PC-3 (cell line): ENCODE measurements at places on chromosomes 3 and 15. TPM values are rescaled to one million over a fixed set of nuclear protein-coding genes. Genes with fewer than 3 reads are reported as not detected.
A peak's percentile ranks its signal among the peaks of the same experiment; 100 is the strongest.

GRCh38 chr3:84547971-84548970, 410.5 kb upstream of the CADM2 start:
- H3K27ac ChIP-seq = peak overlapping the region; percentile 43
- H3K4me1 ChIP-seq = 0 out of 2 replicates have a peak, but pooled peaks cover 7% of the 10 kb centered on the region
- peak overlapping the region; percentile 37; the same call in 1 of the 2 replicates for H3K4me3 ChIP-seq
- H3K36me3 ChIP-seq = no peaks in the 10 kb centered on the region
- no peaks in the 10 kb centered on the region for H3K27me3 ChIP-seq
- peak; percentile 66 for DNase-seq

ABI3BP gene
- total RNA-seq = 23.4 and 31.6 TPM in 2 replicates

GRCh38 chr3:47259114-47259513, 23.5 kb downstream of the KIF9 start:
- no peak overlapping the region for H3K4me3 ChIP-seq
- no peaks in the 10 kb centered on the region for H3K4me1 ChIP-seq
- H3K27me3 ChIP-seq = no peaks in the 10 kb centered on the region
- no peak overlapping the region for H3K27ac ChIP-seq
- no peaks in the 10 kb centered on the region for H3K36me3 ChIP-seq

DNA sequence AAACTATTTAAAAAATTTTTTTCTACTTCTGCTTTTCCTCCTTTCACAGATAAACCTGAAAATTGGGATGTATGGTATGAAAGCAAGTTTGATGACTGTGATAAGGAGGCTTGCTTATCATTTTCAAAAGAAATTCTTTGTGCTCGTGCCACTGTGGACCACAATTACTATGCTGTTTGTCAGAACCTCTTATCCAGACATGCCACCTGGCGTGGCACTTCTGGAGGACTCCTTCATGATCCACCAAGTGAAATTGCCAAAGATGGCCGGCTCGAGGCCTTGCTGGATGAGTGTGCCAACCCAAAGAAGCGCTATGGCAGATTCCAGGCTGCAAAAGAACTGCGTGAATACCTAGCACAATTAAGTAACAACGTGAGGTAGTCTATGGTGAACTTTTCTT, 17.8 kb downstream of the DIPK2A start:
- no peaks in the 10 kb centered on the region for H3K4me1 ChIP-seq
- no peak overlapping the region for H3K4me3 ChIP-seq
- DNase-seq = no peak
- no peaks in the 10 kb centered on the region for H3K27me3 ChIP-seq
- H3K27ac ChIP-seq = no peak overlapping the region

GRCh38 chr3:194284351-194284750, 66.8 kb downstream of the CPN2 start:
- H3K27me3 ChIP-seq = no peaks in the 10 kb centered on the region
- no peak overlapping the region for H3K27ac ChIP-seq
- H3K4me3 ChIP-seq = no peak overlapping the region
- peaks cover 6% of the 10 kb centered on the region; the same call in 1 of the 2 replicates for H3K4me1 ChIP-seq

- H3K27me3 ChIP-seq = no peaks in the 10 kb centered on the region
- no peak for DNase-seq
- no peak within 1 kb of the TSS for H3K27ac ChIP-seq
- H3K36me3 ChIP-seq = no peaks in the 10 kb centered on the region
- no peak within 1 kb of the TSS for H3K4me3 ChIP-seq
- H3K4me1 ChIP-seq = no peaks in the 10 kb centered on the region
Measured at GRCh38 chr3:126517291-126517951, at the start of gene UROC1. Gene UROC1, minus strand, starts transcription at chr3:126517773. Its CDS starts 54 bp downstream, at chr3:126517719.

DNA sequence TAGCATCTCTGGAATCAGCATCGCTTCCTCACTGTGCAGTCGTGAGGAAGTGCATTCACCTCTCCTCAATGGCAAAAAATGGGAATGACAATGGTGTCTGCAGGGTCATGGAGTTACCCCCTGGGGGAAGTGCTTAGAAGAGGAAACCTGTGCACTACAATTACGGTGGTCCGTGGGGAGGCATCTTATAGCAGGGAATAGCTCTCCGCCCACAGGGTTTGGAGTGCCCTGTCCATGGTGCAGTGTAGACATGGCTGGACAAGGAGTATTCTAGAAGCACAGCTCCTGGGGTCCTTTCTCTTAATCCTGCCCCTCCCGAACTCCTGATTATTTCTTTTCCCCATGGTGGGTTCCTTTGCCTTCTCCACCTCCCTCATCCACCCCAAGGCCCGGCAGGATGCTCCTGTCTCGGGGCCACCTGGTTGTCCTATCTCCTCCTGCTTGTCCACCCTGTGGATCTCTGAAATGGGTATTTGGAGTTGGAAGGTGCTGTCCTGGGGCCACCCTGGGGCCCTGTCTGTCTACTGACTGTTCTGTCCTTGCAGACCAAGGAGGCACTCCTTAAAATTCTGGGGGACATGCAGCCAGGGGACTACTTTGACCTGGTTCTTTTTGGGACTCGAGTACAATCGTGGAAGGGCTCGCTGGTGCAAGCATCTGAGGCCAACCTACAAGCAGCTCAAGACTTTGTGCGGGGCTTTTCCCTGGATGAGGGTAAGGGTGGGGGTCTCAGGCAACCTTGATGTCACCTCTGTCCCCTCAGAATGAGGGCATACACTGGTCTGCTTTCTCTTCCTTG, 5.2 kb downstream of the ITIH1 start:
- H3K4me3 ChIP-seq = no peak overlapping the region
- no peaks in the 10 kb centered on the region for H3K4me1 ChIP-seq
- no peak overlapping the region for H3K27ac ChIP-seq
- no peak for DNase-seq

C2CD4A gene
- total RNA-seq = 0.11 and 0.52 TPM in 2 replicates

DNA sequence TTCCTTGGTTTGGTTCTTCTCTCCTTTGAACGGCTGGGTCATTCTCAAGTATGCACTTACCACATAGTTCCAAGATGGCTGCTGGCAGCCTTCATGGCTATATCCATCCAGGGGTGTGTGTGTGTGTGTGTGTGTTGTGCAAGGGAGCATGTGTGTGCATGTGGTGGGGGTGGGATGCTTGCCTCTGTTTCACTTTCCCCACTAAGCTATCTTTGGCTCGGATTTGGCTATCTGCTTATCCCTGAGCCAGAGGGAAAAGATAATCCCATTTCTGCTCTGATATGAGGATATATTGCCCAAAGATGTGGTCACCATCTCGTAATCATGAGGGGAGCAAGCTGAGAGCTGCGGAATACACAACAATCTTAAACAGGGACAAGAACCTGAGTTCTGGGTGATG, 26.2 kb downstream of the ANAPC13 start:
- no peak for DNase-seq
- no peak overlapping the region for H3K4me3 ChIP-seq
- no peaks in the 10 kb centered on the region for H3K36me3 ChIP-seq
- no peaks in the 10 kb centered on the region for H3K27me3 ChIP-seq

GRCh38 chr3:77039606-77040171, at the start of gene ROBO2:
Gene ROBO2, plus strand, starts transcription at chr3:77040099. Its CDS starts 687 bp downstream, at chr3:77040786.
- H3K27me3 ChIP-seq = peaks cover 79% of the 10 kb centered on the region
- H3K4me3 ChIP-seq = no peak within 1 kb of the TSS

EFHB gene
- total RNA-seq = not detected in 2 replicates

- H3K4me3 ChIP-seq = no peak overlapping the region
- no peaks in the 10 kb centered on the region for H3K36me3 ChIP-seq
- H3K4me1 ChIP-seq = no peaks in the 10 kb centered on the region
- no peak overlapping the region for H3K27ac ChIP-seq
Measured at GRCh38 chr3:68483601-68484000, 448.7 kb downstream of the TAFA4 start.

GP5 gene
- total RNA-seq = not detected in 2 replicates

GRCh38 chr3:165521131-165521871, 315.9 kb downstream of the BCHE start:
- no peak for DNase-seq
- no peak overlapping the region for H3K4me3 ChIP-seq
- no peak overlapping the region for H3K27ac ChIP-seq
- no peaks in the 10 kb centered on the region for H3K36me3 ChIP-seq

DNA sequence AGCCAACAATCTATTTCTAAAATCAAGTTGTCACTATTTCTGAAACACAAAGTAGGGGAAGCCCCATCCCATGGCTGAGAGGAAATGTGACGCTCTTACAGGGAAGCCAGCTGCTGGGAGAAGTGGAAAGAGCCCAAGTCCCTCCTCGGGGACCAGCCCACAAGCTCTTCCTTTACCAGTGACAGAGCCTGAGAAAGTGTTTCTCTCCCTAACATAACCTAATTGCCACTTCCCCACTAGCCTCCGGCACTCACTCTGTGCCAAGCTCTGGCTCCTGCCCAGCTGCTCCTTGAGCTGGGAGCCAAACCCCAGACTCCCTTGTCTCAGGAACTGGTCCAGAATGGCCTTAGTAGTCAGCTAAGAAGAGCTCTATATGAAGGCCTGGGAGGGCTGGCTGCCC, 42.9 kb downstream of the TNFAIP8L3 start:
- H3K4me1 ChIP-seq = peaks cover 8% of the 10 kb centered on the region; the same call in 1 of the 2 replicates
- no peak overlapping the region for H3K4me3 ChIP-seq
- no peaks in the 10 kb centered on the region for H3K36me3 ChIP-seq
- no peak overlapping the region for H3K27ac ChIP-seq

DNA sequence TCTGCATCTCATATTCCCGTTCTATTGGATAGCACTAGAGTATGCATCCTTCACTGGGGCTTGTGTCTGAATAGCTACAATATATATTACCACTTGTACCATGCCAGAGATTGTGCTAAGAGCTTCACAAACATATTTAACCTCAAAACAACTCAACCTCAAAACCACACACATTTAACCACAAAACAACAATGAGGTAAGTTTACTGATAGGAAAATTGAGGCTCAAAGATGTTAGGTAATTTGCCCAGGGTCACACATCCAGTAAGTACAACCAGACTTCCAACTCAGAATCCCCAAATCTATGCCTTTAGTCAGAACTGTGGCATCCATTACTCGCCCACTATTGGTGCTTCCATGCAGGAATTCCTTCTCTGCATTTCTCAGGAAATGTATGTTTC, 220.0 kb downstream of the FAM43A start:
- peaks cover 22% of the 10 kb centered on the region for H3K4me1 ChIP-seq
- DNase-seq = peak; percentile 41
- peak overlapping the region; percentile 75 for H3K27ac ChIP-seq

ITIH4 gene
- total RNA-seq = 0.80 TPM in 1 of 2 replicates, not detected in the other

MAP1A gene
- 1.0 and 1.8 TPM in 2 replicates for total RNA-seq

DNA sequence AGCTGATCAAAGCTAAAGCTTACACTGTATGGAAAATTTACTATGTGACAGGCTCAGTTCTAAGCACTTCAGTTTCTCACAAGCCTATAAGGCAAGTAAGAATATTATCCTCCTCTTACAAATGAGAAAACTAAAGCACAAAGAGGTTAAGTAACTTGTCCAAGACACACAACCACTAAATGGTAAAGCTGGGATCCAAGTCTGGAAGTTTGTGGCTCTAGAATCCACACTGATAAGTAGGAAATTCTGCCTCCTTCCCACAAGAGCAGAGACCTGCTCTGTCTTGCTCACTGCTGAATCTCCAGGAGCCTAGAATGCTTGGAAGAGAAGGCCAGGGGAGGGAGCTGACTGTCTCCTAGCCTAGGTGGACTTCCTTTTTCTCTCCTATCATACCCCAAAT, 60.6 kb downstream of the MAGI1 start:
- no peaks in the 10 kb centered on the region for H3K36me3 ChIP-seq
- DNase-seq = no peak
- no peaks in the 10 kb centered on the region for H3K4me1 ChIP-seq
- H3K27ac ChIP-seq = no peak overlapping the region
- no peak overlapping the region for H3K4me3 ChIP-seq
- no peaks in the 10 kb centered on the region for H3K27me3 ChIP-seq

DNA sequence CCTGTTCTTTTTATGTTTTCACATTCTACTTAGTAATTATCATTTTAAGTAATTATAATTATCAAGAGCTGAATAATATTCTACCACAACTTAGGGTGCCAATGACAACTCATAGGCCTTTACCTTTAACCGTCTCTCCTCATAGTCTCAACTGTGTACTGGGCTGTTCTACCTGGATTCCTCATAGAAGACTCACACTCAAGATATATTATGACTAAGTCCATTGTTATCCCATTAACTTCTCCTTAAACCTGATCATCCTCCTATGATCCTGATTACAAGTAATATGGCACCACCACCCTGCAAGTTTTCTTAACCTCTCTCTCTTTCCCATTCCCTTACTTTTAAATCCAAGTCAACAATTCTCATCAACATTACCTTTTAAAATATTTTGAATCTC, 285.9 kb upstream of the VEPH1 start:
- no peaks in the 10 kb centered on the region for H3K36me3 ChIP-seq
- peaks cover 62% of the 10 kb centered on the region for H3K4me1 ChIP-seq
- DNase-seq = peak; percentile 87
- H3K27me3 ChIP-seq = no peaks in the 10 kb centered on the region
- no peak overlapping the region for H3K4me3 ChIP-seq
- H3K27ac ChIP-seq = peak overlapping the region; percentile 34

GOLGA8J gene
- not detected in 2 replicates for total RNA-seq

- H3K4me1 ChIP-seq = no peaks in the 10 kb centered on the region
- no peak overlapping the region for H3K27ac ChIP-seq
- H3K27me3 ChIP-seq = no peaks in the 10 kb centered on the region
- no peak overlapping the region for H3K4me3 ChIP-seq
- no peak for DNase-seq
- H3K36me3 ChIP-seq = no peaks in the 10 kb centered on the region
Measured at GRCh38 chr15:93882141-93882540, 349.2 kb upstream of the MCTP2 start.

RPL35A gene
- 766 and 875 TPM in 2 replicates for total RNA-seq

DNA sequence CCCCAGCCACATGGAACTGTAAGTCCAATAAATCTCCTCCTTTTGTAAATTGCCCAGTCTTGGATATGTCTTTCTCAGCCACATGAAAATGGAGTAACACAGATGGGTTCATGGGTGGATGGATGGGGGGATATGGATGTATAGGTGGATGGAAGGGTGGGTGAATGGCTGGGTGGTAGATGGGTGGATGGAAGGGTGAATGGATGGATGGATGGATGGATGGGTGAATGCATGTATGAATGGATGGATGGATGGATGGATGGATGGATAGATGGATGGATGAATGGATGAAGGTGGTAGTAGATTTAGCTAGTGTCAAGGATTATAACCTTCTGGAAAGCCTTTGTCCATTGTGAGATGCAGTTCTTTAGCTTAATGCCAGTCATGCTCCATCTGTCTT, 146.1 kb upstream of the ATP2B2 start:
- no peak overlapping the region for H3K4me3 ChIP-seq
- peaks cover 58% of the 10 kb centered on the region for H3K27me3 ChIP-seq
- no peak overlapping the region for H3K27ac ChIP-seq
- DNase-seq = no peak

DNA sequence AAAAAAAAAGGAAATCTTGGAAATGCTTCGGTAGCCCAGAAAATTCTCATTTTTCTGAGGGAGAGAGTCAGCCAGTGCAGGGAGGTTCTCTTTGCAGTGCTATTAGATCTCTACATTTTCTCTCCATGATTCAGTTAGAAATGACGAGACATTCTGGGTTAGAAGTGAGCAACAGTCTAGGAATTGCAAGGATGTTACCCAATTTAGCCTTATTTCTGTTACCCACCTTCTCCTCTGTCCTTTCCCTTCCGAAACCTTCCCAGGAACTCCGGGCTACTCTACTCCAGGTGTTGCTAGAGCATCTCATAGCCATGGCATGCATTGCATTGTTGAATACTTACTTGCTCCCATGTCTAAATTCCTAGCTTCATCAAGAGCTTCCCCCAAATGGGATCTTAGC, 106.8 kb downstream of the EDEM1 start:
- H3K27ac ChIP-seq = no peak overlapping the region
- peak; percentile 28 for DNase-seq
- no peaks in the 10 kb centered on the region for H3K36me3 ChIP-seq
- H3K4me3 ChIP-seq = no peak overlapping the region
- peaks cover 7% of the 10 kb centered on the region; the same call in 1 of the 2 replicates for H3K27me3 ChIP-seq

PTX3 gene
- total RNA-seq = 24.4 and 27.3 TPM in 2 replicates

- no peaks in the 10 kb centered on the region for H3K27me3 ChIP-seq
- H3K4me1 ChIP-seq = peaks cover 15% of the 10 kb centered on the region; the same call in 1 of the 2 replicates
- peak; percentile 45 for DNase-seq
Measured at GRCh38 chr15:59255680-59256336, 49.2 kb downstream of the LDHAL6B start.
